ENCODE measurements at places on chromosomes 13 and 19.

DNA sequence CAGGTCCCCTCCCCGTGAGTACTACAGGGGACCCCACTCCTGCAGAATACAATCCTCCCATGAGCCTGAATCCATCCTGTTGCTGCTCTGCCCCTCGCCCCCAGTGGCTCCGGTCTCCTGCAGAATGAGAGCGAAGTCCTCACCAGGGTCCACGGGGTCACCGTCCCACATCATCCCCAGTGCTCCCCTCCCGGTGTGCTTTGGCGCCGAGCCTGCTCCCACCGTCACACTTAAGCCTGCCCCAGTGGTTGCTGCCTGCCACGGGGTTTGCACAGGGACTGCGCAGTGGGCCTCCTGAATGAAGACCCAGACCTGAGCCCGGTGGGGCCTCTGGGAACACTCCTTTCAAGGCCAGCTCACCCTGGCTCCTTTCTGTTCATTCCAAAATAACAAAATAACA lies 30.5 kb downstream of the NKPD1 start:
- no peak for DNase-seq

GRCh38 chr19:41264581-41265394 lies 616 bp downstream of the HNRNPUL1 start:
- DNase-seq, result peak; percentile 73

DNA sequence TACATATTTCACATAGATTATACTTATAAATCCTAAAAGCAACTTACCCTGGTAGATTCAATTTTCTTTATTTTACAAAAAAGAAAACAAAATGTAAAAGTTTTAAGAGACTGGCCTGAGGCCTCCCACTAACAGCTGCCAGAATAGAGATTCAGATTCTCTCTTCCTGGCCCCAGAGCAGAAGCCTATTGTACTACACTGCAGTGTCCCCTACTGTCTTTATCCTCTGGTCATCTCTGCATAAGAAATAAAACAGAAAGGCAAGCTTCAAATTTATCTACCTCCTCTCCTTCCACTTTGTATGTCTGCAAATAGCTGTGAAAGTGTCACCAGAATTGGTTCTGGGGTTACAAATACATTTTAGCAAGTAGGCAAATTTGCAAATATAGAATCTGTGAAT lies 1004.1 kb upstream of the PCDH9 start:
- DNase-seq, result no peak

GRCh38 chr19:46841458-46842083 lies 9.1 kb downstream of the AP2S1 start:
- no peak for DNase-seq

- DNase-seq, result peak; percentile 46
Observed at GRCh38 chr19:5978606-5979552, 939 bp upstream of the RANBP3 start.
